ENCODE measurements at places on chromosomes 6 and 20.

DNA sequence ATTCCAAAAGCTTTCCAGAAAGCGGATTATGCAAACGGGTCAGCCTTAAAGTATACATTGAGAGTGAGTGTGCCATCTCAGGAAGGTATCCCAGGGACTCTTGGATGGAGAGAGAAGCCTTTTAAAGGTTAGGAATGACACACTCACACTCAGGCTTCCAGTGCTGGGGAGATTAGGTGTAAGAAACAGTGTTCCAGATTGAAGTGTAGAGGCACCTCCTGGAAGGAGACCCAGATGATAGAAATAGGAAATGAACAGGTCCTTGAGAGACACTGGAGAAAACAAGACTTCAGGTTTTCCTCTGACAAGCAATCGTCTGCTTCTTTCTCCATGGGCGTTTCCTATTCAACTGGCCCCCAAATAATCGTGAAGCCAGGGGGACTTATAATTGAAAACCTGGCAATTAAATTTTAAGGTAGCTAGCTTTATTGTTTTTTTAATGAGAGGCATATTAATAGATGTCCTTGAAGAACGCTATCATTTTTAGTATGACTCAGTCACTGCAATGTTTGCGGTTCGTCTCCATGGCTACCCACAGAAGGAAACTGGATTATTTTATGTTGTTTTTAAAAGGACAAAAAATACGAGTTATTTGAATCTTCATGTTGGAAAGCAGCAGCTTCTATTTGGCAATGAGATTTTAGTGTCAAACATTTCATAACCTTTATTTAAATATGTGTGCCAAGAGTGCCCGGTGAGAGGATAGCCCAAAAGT lies 85.3 kb downstream of the TRMT6 start:
- DNase-seq, result peak; percentile 52

GRCh38 chr20:58310291-58310782 lies 822 bp downstream of the RAB22A start:
- DNase-seq, result peak; percentile 88

- DNase-seq, result peak; percentile 79
Measured at GRCh38 chr6:135722679-135723078, 128.8 kb upstream of the PDE7B start.

DNA sequence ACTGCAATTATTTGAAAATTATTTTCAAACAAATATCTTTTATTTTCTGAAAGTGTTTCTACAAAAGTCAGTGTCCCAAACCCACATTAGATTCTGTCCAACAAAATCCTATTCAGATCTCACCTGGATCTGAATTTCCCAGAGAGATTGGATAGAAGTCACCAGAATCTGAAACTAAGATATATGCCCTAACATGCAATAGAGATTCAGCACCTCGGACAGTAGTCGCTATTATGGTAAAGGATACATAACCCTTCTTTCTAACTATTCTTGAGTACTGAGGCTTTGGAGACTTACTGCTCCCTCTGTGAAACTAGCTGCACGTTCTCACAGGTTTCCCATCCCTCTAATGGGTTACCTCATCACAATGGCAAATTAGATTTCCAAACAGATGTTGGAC lies 151.4 kb downstream of the ID4 start:
- DNase-seq, result peak; percentile 23

DNA sequence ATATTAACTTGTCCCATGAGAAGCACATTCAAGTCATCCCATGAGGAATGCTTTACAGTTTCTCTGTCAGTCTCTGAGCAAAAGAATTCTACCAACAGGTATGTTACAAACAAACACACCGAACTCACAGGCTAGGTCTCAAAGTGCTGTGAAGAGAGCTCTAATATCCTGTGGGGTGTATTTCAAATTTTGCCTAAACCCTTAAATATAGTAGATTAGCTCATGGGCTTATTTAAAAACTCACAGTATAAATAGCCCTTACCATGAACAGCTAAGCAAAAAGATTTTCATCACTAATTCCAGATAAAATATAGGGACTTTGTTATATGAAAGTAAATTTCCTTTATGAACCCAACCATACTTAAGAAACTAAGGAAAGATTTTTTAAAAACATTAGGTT lies 77.8 kb downstream of the FILIP1 start:
- no peak for DNase-seq

GRCh38 chr6:41741625-41742490 lies 5.3 kb downstream of the PGC start:
- no peak for DNase-seq

- DNase-seq, result peak; percentile 59
Measured at GRCh38 chr20:13231031-13231752, 10.1 kb downstream of the ISM1 start.

GRCh38 chr6:94478133-94479005 lies 1059.0 kb upstream of the EPHA7 start:
- DNase-seq, result no peak

DNA sequence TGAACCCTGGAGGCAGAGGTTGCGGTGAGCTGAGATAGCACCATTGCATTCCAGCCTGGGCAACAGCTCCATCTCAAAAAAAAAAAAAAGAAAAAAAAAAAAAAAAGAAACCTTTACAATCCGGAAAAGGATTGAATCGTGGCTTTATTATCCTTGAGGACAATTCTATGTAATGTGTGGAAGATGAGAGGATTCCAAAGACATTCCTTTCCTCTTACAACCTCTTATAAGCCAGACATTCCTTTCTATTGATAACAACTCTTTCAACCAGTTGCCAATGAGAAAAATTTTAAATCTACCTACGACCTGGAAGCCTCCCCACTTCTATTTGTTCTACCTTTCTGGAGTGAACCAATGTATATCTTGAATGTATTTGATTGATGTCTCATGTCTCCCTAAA lies 91.2 kb upstream of the EEF1E1 start:
- DNase-seq, result no peak
